Motor neuron (in vitro differentiated cells): ENCODE measurements at places on chromosomes 11 and 22. TPM values are rescaled to one million over a fixed set of nuclear protein-coding genes. Genes with fewer than 3 reads are reported as not detected.

The EED gene
- total RNA-seq = 11.1 and 11.6 TPM in 2 replicates

The UBQLN3 gene
- total RNA-seq = 0.23 and 0.47 TPM in 2 replicates

The PRR14L gene
- total RNA-seq = 14.8 and 17.5 TPM in 2 replicates

The OR56B4 gene
- total RNA-seq = not detected in 2 replicates

The MUC6 gene
- 1.3 and 4.8 TPM in 2 replicates for total RNA-seq

The PGA5 gene
- total RNA-seq = 0.36 TPM in 1 of 2 replicates, not detected in the other

The RPS6KA4 gene
- 8.5 and 9.8 TPM in 2 replicates for total RNA-seq

The CARD16 gene
- total RNA-seq = 8.7 and 13.5 TPM in 2 replicates

The KCNQ1 gene
- total RNA-seq = 0.16 and 0.25 TPM in 2 replicates

The GAL3ST3 gene
- 2.5 TPM in 1 of 2 replicates, not detected in the other for total RNA-seq

The TEX54 gene
- 1.7 and 4.9 TPM in 2 replicates for total RNA-seq

The CNTF gene
- total RNA-seq = 0.60 and 1.3 TPM in 2 replicates

The CATSPERZ gene
- 0.68 and 0.92 TPM in 2 replicates for total RNA-seq

The POLD4 gene
- 34.5 and 41.4 TPM in 2 replicates for total RNA-seq

The SMIM38 gene
- total RNA-seq = 0.45 and 0.56 TPM in 2 replicates

The OTUB1 gene
- 43.1 and 47.5 TPM in 2 replicates for total RNA-seq

The YAP1 gene
- 71.9 and 74.7 TPM in 2 replicates for total RNA-seq

The DBX1 gene
- total RNA-seq = 1.4 and 1.5 TPM in 2 replicates

- ATAC-seq = no peak
Observed at GRCh38 chr11:84714316-84714780, 912.8 kb downstream of the DLG2 start.

- no peak for ATAC-seq
Observed at GRCh38 chr11:8008212-8008611, 21.1 kb downstream of the EIF3F start.

- ATAC-seq = no peak
Observed at GRCh38 chr11:82906931-82907330, 5.4 kb downstream of the DDIAS start.

GRCh38 chr22:30169002-30169401 lies 77.6 kb downstream of the LIF start:
- no peak for ATAC-seq

GRCh38 chr11:97717922-97718321 lies 1302.8 kb upstream of the CNTN5 start:
- no peak for ATAC-seq

DNA sequence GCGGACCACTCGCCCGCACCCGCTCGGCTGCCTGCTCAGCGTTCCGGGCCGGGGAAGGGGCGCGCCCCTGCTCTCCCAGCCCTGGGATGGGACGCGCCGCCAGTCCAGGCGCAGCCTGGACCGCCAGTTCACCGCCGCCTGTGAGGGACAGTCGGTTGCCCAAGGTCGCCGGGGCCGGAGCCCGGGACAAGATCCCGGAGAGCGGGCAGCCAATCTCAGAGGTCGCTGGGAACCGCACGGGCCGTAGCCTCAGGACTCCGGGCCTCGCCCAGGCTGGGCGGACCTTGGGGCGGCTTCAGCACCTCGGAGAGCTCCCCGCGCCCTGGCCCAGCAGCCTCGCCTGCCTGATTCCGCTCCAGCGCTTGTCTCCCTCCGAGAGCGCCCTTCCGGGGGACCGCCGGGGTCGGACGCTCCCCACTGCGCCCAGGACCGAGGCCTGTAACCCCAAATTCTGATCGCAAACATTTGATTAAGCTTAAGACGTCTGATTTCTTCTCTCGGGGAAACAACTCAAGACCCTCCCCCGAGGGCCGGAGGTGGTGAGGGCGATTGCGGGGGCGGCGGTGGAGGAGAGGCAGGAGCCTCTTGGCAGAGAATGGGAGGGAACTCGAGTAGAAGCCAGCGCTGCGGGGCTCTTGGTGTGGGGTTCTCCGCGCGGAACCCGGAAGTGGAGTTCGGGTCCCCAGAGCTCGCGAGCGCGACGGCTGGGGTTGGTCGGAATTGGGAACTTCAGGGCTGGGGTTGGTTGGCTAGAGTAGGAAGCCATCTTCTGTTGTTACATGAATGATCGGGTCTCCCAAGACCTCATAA lies 1.1 kb upstream of the CHRM4 start:
- peak; percentile 51 for ATAC-seq

DNA sequence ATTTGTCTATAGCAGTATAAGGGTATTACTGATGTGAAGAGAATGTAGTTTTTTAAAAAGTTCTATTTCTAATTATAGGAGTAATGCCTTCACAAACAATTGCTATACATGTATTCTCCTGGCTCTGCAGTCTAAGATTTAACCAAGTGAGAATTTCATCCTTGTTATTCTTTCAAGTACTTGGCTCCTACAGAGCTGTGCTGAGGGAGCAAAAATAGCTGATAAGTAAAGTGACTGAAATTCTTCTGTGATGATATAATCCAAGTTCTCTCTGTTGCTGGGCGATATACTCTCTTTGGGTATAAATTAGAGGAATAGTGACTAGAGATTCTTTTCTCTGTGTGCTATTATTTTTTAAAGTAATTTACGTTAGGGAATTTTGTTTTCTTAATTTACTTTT lies 68.0 kb downstream of the PGR start:
- no peak for ATAC-seq

GRCh38 chr11:2931771-2932738 lies 2.8 kb upstream of the PHLDA2 start:
- ATAC-seq = no peak

- peak; percentile 14 for ATAC-seq
Observed at GRCh38 chr11:131932584-131933325, 562.3 kb downstream of the NTM start.

DNA sequence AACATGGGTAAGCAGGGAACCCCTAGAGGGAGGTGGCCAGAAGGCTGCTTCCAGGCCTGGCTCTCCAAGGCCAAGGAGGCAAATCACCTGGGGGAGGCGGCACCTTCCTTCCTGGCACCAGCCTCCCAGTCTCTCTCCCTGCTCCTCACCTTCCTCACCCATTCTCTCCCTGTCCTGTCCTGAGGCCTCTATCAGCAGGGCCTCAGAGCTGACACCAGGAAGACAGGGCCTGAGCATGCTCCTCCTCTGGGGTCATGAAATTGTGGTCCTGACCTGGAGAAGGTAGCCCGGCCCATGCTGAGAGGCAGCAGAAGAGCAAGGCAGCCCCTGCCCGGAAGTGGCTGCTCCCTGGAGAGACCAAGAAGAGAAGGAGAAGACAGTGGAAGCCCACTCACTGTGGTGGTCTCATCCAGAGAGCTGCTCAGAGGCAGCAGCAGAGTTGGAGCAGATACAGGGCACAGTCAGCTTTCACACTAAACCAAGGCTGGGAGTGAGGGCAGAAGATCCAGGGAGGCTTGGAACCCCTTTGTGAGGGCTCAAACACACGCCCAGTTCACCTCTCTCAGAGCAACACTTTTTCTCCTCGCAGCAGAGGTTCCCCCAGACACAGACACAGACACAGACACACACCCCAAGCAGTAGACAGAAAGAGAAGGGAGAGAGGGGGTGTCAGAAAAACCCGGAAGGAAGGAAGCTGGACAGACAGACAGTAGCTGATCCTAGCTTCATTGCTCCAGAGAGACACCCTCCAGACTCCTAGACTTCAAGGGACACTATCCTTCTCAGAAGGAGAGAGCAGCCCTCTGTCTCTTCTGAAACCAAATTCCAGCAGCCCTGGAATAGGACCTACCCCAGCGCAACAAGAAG lies 1.8 kb downstream of the BCL9L start:
- ATAC-seq = no peak

GRCh38 chr22:47019012-47019790 lies 256.8 kb downstream of the TBC1D22A start:
- no peak for ATAC-seq

GRCh38 chr11:35267504-35267903 lies 128.5 kb downstream of the CD44 start:
- no peak for ATAC-seq

- ATAC-seq = no peak
Observed at GRCh38 chr11:111851636-111852035, 19.7 kb downstream of the ALG9 start.

DNA sequence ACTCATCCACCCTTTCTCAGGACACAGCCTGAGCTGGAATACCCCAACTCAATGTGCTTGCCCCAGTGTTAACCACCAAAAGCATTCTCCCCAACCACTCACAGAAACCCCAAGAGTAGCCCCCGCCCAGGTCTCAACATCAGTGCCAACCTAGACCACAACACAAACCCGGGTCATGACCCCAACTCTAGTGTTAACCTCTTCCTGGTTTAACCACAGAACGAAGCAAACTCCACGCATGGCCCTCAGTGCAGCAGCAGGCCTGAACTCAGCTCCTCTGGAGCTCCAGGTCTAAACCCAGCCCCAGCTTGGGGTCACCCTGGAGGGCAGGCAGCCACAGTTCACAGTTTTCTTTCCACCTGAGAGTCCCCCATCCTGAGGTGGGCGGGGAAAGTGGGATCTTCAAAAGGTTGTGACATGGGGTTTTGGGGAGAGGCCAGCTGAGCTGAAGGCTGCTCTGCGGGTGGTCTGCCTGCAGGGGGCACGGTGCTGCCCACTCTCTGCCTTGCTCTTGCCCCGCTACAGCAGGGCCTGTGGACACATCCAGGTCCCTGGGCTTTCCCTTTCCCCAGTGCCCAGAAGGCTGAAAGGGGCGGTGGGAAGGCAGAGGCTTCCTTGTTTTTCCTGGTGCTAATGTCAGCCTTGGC lies 37.9 kb downstream of the NECTIN1 start:
- no peak for ATAC-seq

- ATAC-seq = peak; percentile 0
Observed at GRCh38 chr11:77126861-77127234, 1.2 kb upstream of the MYO7A start.

GRCh38 chr11:119446871-119447663 lies 24.1 kb upstream of the THY1 start:
- no peak for ATAC-seq

DNA sequence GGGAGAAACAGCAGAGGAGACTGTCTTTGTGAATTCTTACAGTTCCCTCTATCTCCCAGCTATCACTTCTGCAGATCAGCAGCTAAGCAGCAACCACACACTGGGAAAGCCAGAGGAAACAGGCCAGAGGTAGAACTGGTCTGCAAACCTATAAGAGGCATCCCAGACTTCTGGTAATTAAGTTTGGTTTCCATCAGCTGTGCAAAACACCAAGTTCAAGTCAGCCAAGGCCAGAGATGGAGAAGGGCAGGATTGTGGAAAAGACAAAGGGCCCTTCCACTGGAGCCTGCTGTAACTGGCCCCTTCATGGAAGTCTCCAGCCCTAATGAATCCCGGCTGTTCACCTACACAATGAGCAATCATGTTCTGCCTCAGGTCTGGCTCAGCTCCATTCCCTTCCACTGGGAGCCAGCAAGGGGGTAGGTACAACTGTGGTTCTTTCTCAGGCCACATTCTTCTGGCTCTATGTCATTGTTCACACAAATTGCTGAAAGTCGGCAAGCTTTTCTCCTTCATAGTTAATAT lies 4.6 kb upstream of the PAMR1 start:
- peak; percentile 12 for ATAC-seq

- ATAC-seq = no peak
Observed at GRCh38 chr11:14537134-14537599, 17.0 kb upstream of the PSMA1 start.

DNA sequence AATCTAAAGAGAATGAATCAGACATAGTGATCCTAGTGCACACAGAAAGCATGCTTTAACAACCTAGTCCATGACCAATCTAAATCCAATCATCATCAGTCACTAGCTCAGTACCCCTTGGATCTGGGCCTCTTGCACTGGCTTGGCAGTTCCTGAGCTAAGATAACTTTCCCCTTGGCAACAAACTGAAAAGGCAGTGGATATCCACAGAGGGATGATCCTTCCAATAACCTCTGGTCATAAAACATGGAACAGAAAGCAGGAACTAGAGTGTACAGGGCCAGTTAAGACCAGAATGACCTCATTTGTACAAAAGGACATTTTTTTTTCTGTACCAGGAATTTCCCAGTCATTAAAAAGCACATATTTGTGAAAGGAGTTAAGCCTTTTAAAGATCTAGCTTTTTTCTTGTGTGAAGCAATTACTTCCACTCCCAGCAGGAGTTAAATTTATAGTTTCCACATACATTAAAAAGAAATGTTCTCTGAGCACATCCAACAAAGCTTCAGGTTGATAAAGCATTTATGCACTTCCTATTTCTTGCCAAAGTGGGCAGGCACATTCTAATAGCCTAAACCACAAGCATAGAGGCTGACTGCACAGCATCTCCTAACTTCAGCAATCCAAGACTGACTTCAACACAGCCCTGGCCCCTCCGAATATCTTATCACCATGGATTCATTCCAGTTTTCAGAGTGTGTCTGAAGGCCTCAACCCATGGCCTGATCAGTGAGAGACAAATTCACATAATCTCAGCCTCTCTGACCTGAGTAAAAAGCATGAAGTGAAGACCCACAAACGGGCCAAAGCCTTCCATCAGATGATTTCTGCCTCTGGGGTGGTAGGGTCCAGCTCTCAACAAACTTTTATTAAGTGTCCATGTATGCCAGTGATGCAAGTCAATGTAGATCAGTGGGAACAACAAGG lies 29.9 kb downstream of the GUCY1A2 start:
- ATAC-seq = peak; percentile 81

GRCh38 chr11:29027436-29027835 lies 919.2 kb downstream of the METTL15 start:
- ATAC-seq = no peak

- peak; percentile 84 for ATAC-seq
Observed at GRCh38 chr11:72813740-72814285, 398 bp upstream of the ATG16L2 start.

GRCh38 chr22:45587638-45588505 lies 83.8 kb upstream of the ATXN10 start:
- peak; percentile 88 for ATAC-seq

DNA sequence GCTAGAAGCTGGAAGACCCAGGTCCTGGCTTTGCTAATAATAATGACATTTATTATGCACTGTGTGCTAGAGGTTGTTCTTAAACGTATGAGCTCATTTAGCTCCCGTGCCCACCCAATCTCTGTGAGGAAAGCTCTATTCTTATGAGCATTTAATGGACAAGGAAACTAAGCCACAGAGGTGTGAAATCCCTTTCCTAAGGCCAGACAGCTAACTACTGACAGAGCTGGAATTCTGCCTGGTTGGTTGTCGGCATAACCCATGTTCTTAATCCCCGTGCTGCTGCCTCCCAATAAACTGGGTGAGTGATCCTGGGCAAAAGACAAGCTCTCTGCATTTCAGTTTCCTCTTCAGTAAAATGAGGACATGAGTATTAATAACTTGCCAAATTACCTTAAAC lies 49.4 kb downstream of the SNX19 start:
- ATAC-seq = no peak
